ENCODE measurements at places on chromosomes 11 and 22. TPM values are rescaled to one million over a fixed set of nuclear protein-coding genes. Genes with fewer than 3 reads are reported as not detected.

The C1QTNF4 gene
- total RNA-seq = 4.0 TPM

The GPHA2 gene
- total RNA-seq = 0.41 TPM

The P4HA3 gene
- 0.17 TPM for total RNA-seq

The H19 gene
- 17,961 TPM for total RNA-seq

The KIRREL3 gene
- 0.26 TPM for total RNA-seq

The CCDC82 gene
- total RNA-seq = 26.3 TPM

The ACO2 gene
- 67.4 TPM for total RNA-seq
